SJCRH30 (cell line): ENCODE measurements at places on chromosomes 12 and 14. TPM values are rescaled to one million over a fixed set of nuclear protein-coding genes. Genes with fewer than 3 reads are reported as not detected.

The CCDC177 gene
- 0.06 and 0.25 TPM in 2 replicates for total RNA-seq

The C3AR1 gene
- total RNA-seq = 0.06 and 0.08 TPM in 2 replicates

The CLEC4C gene
- not detected in 2 replicates for total RNA-seq

The SERPINA10 gene
- total RNA-seq = 0.03 TPM in 1 of 2 replicates, not detected in the other

The IFI27 gene
- 0.55 and 0.81 TPM in 2 replicates for total RNA-seq

The TEX52 gene
- 0.20 TPM in 1 of 2 replicates, not detected in the other for total RNA-seq

The AMN gene
- total RNA-seq = not detected in 2 replicates

The CISTR gene
- total RNA-seq = not detected in 2 replicates

The ATXN3 gene
- 22.0 and 26.1 TPM in 2 replicates for total RNA-seq

The NOXRED1 gene
- total RNA-seq = 0.06 TPM in 1 of 2 replicates, not detected in the other

The GPR65 gene
- 0.04 and 0.05 TPM in 2 replicates for total RNA-seq

The LAG3 gene
- total RNA-seq = 0.16 TPM in 1 of 2 replicates, not detected in the other
